ENCODE measurements at places on chromosomes 7 and 10.

DNA sequence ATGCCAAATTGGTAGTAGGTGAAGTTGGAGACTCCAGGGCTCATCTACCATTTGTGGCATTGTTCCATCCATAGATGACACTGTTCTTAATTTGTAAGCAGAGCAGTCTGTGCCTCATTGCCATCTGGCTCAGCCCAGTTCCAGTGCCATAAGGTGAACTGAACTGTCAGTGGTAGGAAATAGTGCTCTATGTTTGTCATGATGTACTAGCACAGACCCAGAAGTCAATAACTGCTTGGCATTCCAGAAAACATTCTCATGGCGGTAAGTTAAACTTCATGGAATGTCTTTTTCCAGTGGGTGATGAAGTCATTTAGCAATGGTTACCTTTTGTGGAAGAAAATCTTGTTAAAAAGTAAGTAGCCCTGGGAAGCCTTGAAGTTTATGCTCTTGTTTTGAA lies 302.7 kb downstream of the SUGCT start:
- no peak for DNase-seq

- no peak for DNase-seq
These were observed 23.7 kb upstream of the ITGB1 start for GRCh38 chr10:32981760-32982159.

DNA sequence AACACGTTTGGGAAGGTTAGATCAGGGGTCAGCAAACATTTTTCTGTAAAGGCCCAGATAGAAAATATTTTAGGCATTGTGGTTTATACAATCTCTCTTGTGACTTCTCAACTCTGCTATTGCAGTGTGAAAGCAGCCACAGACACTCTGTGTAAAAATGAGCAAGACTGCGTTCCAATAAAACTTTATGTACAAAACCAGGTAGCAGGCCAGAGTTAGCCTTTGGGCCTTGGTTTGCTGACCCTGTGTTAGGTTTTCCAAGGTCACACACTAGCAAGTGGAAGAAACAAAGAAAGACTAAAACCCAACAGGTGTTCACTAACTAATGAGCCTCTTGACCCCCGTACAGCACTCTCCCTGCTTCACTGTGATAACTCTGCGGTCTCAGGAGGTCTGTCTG lies 14.9 kb upstream of the PAXIP1 start:
- DNase-seq: no peak

- no peak for DNase-seq
These were observed 200.5 kb downstream of the SKAP2 start for GRCh38 chr7:26663874-26664273.

DNA sequence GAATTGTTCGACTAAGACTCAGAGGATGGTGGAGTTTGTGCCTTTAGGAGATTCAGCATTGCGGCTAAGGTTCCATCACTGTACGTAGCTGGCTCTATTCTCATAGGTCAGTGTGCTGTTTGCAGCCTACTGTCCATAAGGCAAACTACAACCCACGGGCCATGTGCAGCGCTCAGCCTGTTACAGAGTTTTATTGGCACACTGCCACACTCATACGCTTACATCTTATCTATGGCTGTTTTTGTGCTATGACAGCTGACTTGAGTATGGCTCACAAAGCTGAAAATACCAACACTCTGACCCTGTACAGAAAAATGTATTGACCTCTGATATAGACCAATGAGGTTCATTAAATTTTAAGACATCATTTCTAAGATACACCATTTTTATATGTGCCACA lies 114.5 kb downstream of the ARID5B start:
- no peak for DNase-seq

DNA sequence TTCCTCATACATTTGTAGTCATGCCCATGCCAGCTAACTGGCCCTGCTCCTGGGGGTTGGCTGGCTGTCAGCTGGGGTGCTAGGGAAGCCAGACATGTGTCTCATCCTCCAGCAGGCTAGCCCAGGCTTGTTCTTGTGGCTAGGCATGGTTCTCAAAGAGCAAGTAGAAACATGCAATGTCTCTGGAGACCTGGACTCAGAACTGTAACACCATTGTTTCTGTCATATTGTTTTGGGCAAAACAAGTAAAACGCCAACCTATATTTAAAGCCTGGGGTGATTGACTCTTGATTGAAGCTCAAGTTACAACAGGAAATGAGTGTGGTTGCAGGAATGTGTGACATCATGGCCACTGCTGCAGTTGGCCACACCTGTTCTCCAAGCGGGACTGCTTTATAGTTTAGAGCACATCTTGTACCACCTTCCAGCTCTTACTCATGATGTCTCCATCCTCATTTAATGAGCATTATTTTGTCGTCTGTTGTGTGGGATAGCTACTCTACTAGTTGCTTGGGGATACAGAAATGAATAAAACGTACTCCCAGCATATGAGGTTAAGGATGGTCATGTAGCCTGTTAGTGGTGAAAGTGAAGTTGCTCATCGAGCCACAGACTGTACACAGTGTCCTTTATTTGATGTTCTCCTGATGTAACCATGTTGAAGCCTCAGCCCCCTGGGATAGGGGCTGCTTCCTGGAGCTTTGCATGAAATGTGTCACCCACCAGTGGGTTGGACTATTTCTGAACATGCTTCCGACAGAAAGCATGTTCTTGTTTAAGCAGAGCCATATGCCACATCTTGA lies 168.4 kb downstream of the SORCS3 start:
- no peak for DNase-seq

DNA sequence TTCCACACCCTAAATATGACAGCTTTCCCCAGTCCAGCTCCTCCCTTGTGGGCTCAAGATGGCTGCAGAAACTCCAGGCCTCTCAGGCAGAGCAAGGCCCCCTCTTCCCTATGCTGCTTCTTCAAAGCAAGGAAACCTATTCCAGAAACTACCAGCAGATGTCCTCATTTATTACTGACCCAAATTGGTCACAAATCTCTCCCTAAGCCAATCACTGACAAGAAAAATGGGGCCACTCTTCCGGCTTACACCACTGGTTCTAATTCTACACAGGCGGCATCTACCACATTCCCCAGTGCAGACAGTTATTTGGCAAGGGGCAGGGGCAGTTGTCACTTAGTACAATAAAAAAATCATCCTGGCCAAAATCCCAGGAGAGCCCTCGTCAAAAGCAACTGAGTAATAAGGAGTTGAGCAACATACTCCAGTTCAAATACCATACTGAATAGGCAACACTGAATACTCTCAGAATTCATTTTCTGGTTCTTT lies 150.4 kb downstream of the SFMBT2 start:
- DNase-seq: peak; percentile 79

DNA sequence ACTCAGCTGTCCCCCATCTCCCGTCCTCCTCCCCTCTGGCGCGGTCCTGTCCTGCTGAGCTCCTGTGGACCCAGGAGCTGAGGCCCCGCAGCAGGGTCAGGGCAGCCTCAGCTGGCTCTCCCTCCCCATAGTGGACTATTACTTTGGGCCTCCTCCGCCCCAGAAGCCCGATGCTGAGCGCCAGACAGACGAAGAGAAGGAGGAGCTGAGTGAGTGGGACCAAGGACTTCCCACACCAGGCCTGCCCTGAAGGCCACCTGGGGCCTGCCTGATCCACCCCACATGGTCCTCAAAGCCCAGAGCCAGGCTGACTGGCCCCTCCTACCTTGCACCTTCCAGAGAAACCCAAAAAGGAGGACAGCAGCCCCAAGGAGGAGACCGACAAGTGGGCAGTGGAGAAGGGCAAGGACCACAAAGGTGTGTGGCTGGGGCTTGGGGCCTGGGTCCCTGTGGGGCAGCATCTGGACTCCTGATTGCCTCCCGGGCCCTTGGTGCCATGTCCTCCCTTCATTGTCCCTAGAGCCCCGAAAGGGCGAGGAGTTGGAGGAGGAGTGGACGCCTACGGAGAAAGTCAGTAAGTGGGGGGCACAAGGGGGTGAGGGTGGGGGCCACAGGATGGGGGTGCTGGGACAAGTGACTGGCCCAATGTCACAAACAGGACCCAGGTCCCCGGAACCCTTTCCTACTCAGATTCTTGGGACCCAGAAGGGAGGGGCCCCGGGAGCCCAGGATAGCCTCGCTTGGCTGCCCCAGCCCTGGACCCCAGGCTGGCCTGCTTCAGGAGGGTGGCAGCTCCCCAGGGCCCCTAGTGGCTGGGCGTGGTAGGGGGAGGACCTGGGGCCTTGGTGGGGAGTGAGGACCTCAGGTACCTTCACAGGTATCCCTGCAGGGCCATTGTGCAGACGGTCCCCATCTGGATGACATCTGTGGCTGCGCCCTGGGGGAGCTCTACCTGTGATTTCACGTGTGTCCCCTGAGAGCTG lies 4.9 kb downstream of the AEBP1 start:
- DNase-seq: no peak

GRCh38 chr7:7177044-7177517 lies 5.3 kb upstream of the C1GALT1 start:
- DNase-seq: no peak

- no peak for DNase-seq
These were observed 333.7 kb downstream of the RNLS start for GRCh38 chr10:88249450-88249849.

GRCh38 chr10:114911052-114911711 lies 26.8 kb upstream of the TRUB1 start:
- no peak for DNase-seq

GRCh38 chr7:33517191-33517590 lies 387.8 kb downstream of the BBS9 start:
- DNase-seq: no peak

DNA sequence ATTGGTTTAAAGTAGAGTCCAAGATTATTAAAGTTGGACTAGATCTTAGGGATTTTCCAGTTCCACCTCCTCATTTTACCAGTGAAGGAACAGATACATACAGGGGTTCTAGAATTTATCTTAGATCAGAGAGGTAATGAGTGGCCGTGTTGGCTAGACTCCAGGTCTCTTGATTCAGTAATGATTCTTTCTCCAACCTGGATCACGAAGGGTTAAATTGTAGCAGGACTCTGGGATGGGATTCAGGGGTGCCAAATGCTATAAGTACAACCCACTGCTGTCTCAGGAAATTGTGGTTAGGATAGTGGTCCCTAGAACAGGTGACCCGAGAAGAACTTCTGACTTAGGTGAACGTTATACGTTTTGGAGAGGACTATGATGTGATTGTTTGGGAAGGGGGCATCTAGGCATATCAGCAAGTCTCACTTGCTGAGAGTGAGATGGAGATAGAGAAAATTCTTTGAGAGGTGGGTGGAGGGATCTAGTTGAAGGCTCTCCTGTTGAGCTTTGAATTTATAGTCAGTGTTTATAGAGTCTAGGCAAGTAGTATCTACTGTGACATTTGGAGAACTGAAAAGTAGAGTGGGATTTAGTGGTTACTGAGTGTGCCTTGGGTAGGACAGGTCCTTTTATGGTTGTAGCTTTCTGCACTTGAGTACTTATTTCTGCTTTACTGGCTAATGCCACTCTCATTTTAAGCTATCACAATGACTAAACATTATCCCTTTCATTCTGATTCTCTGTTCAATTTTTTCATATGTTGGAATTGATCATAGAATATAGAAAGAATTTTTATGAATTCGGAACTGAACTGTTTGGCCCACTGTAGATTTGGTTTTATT lies 58.3 kb downstream of the ST7 start:
- DNase-seq: no peak

DNA sequence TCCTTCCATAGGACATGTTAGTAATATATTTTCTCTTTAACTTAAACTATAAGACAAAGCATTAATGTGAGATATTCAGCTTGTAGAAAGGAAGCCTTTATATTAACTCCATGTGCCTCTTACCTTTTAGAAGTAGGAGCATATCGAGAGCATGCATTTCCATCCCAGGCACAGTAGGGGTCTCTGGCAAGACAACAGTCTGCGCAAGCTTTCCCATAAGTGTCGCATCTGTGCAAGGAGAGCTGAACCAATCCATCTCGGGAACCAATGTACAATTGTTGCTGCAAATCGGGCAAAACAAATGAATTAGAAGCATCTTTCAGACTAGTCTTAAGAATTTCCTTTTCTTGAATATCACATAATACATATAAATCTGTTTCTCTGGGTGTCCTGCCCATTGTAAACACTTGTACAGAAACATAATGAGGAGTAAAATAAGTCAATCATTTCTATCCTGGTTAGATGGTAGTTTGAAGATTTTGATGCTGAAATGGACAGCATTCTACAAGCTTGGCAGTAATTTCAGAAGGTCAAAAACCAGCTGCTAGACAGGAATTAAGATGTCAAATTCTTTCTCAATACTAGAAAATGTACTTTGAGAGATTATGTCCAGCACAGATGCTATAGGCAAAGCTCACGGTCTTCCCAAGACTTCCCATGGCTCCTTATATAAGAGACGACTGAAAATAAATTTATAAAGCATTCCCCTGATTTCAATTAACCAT lies 171.8 kb downstream of the SEMA3D start:
- no peak for DNase-seq

- DNase-seq: no peak
These were observed 368.2 kb upstream of the NPVF start for GRCh38 chr7:25596443-25596842.

DNA sequence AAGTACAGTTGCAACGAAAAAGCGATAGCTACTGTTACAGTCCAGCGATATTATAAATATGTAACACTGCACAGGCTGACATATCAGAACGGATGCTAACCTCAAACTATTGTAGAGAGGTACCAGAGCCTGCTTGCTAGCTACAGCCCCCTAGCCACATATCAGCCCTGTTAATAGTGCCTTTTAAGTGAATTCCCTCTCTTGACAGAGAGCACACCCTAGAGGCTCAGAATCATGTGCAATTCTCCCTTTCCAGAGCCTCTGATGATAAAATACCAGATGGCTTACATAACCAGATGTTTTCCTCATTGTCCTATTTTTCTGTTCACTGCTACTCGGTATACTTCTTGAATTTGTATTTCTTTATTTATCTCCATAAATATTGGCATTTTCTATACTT lies 960.7 kb upstream of the CELF2 start:
- DNase-seq: no peak

DNA sequence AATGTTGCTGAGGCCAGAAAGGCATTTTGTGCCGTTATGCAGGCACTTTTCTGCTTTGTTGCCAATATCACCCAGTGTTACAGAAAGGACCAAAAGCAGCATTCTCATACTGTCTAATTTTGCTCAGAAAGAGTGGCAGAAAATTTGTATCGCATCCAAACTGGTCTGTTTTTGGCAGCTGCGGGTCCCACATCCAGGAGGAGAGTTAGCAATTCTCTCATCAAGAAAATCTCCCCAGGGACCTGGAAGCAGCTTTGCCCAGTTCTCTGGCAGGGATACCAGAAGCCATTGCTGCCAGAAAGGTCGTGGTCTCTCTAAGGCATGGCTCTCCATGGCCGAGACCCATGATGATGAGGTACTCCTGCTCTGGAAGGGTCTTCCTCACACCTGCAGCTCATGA lies 489.2 kb upstream of the ZMIZ1 start:
- DNase-seq: no peak

- DNase-seq: no peak
These were observed 237.5 kb downstream of the IPMK start for GRCh38 chr10:58030208-58030607.

DNA sequence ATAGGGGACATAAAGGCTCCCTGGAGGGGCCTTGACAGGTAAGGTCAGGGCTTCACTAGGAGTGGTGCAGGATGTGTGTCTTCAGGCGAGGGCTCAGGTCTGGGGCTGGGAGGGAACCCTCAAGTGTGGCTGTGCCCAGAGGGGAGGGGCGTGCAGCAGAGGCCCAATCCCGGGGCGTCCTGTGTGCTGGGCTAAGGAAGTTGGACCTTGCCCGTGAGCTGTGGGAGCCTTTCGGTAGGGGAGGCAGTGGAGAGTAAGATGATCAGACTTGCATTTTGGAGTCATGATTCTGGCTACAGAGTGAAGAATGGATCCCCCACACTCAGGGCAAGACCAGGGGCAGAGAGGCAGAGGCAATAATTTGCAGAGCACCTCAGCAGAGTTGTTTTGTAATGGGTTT lies 145.4 kb downstream of the BUB3 start:
- no peak for DNase-seq

All from SHP77 treated with DMSO at 0.1 percent for 48 hours (cell line).